ENCODE measurements at places on chromosomes 2 and 18.

GRCh38 chr2:58449286-58450010, 208.3 kb upstream of the FANCL start:
- DNase-seq: no peak

DNA sequence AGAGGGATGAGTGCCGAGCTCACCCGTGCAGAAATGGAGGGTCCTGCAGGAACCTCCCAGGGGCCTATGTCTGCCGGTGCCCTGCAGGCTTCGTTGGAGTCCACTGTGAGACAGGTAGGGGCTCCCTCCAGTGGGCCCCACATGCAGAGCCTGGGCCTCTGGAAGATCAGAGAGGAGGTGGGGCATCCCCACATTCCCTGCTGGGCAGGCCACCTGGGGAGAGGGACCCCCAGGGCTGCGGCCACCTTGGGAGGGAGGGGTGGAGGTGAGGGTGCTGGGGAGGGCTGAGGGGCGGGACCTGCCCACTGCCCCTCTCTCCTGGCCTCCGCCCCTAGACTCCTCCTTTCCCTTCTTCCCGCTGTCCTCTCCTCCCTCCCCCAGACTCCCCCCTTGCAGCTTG, 38.5 kb downstream of the MTERF4 start:
- DNase-seq: peak; percentile 12

DNA sequence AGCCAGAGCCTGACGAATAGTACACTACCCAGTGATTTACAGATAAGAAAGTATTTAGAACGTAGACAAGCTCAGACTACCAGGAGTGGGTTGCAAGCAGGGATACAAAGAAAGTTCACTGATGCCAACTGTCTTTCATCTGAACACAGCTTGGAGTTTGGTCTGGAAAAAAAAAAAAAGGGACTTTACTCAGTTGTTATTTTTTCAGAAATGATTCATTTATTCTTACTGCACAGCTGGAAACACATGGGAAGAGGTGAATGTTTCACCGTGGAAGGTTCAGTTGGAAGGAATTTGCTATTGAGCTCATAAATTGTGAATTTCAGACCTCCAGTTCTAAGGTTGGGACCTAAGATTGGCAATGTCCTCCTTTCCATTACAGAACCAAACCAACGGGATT, 259.7 kb downstream of the ETAA1 start:
- no peak for DNase-seq

DNA sequence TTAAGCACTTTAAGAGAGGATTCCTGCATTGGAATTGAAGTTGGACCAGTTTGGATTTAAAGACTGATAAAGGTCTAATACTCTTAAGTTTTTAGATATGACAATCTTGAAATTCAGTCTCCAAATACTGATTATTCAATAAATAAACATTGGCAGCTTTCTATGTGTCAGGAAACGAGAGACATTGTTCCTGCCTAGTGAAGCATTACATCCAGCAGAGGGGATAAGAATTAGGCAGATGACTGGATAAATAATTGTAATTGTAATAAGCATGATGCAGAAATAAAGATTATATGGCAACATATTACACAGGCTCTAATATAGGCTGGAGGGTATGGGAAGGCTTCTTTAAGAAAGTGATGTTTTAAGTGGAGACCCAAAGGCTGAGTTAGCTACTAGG, 226.5 kb upstream of the MMADHC start:
- no peak for DNase-seq

DNA sequence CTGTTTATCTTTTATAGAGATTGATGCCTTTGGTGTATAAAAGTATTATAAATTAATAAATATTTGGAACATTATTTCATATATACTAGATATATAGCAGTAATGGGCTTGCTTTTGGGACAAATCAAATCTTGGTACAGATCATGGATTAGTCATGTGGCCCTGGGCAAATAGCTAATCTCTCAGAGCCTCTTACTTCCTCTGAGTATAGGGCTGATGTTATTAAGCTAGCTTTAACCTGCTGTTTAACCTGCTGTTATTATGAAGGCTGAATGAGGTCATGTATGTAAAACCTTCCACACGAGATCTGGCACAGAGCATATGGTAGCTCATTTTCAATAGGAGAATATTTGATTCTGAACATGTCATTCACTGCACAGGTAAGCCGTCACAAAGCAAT, 5.7 kb downstream of the ITGB6 start:
- DNase-seq: no peak

DNA sequence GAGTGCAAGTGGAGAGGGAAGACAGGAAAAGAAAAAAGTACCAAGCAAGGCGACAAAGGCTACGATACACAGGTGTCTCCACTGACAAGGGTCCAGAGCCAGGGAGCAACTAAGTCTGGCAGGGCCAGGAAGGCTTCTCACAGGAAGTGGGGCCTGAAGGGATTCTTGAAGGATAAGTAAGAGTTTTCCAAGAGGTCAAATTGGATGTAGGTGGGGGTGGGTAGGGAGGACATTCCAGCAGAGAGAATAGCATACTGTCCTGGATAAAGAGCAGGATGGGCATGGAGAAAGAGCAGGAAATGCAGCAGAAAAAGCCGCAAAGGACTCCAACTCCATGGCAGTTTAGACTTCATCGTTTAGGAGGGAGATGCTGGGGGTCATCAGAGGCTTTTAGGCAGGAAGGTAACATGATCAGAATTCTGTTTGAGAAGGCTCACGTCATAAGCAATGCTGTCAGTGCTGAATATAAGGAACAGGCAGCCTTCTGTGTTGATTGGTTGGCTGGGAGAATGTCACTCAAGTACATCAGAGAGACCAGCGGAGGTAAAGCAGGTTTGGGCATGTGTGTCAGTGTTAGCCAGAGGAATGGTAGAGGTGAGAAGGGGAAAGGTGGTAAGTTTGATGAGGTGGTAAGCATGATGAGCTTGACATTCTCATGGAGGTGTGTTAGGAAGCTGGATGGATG, 35.1 kb downstream of the ARHGAP25 start:
- DNase-seq: peak; percentile 29

DNA sequence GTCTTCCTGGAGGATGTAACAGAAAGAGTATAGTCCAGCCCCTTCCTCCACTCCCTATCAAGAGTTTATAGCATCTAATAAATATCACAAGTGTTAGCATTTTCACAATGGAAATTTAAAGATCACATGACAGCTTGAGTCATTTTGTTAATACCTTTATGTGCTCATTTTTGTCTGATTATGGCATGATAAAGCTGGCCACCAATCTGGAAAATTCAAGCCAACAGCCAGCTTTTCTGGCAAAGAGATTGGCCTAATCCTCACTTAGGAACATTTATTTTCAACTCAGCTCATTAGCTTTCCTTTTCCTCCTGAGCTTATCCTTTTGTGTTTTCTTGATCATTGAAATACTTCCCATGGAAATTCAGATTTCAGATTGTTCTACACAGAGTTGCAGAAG, 262.9 kb upstream of the RBMS1 start:
- DNase-seq: no peak

GRCh38 chr2:114436329-114436728, 6.1 kb upstream of the DPP10 start:
- DNase-seq: no peak

DNA sequence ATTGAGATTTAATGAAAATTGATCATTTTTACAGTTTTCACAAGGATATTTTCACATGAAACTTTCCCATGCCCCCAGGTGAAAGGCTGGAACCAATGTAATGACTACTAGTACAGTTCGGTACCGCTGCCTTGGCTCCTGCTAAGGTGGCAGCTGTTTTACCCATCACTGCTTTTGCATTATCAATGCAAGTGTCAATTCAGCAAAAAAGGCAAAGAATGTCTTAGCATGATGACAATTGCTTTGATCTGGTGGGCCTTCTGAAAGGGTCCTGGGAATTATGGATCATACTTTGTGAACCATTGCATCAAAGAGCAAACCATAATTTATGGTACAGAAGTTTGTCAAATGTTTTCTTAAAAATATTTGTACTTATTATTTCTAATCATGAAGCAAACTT, 107.2 kb downstream of the KYNU start:
- no peak for DNase-seq

DNA sequence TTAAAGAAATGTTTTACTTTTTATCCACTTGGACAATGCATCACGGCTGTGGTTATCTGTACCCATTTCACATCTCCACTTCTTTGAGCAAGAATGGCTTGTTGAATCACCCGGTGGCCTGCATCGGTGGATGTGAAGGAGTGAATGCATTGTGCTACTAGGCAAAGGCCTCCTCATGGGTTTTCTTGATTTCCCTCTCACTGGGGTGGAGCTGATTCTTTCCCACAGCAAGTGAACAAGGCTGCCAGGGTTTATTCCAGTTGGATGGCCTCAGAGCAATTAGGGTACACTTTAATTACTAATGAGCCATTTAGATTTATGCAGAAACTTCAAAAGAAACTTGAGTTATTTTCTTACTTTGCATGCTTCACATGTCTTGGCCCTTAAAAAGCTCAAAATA, 387.1 kb downstream of the RND3 start:
- no peak for DNase-seq

DNA sequence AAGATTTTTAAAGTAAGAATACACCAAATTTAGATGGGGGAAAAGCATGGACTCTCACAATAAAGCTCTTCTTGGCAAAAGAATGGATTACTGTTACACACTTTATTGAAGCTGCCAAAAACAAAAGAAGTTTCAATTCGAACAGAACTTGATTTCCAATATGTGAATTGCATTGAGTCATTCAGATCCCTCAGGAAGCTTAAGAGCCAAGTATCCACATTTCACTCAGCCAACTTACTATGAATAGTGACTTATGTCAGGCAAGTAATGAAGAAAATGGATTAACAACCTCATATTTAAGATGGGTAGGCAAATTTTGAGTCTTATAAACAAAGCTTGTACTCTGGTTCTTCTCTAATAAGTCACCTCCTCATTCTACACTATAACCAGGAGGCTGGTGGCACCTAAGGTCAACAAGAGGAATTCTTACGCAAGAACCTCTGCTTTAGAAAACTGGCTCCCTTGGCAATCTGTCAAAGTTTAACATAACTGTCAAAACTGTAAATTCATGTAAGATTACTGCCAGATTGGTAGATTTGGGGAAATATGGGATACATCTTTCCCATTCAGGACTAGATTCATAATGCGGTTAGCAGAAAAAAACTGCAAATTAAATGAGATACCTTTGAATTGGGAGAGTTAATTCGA, 6.0 kb downstream of the HADHA start:
- no peak for DNase-seq

DNA sequence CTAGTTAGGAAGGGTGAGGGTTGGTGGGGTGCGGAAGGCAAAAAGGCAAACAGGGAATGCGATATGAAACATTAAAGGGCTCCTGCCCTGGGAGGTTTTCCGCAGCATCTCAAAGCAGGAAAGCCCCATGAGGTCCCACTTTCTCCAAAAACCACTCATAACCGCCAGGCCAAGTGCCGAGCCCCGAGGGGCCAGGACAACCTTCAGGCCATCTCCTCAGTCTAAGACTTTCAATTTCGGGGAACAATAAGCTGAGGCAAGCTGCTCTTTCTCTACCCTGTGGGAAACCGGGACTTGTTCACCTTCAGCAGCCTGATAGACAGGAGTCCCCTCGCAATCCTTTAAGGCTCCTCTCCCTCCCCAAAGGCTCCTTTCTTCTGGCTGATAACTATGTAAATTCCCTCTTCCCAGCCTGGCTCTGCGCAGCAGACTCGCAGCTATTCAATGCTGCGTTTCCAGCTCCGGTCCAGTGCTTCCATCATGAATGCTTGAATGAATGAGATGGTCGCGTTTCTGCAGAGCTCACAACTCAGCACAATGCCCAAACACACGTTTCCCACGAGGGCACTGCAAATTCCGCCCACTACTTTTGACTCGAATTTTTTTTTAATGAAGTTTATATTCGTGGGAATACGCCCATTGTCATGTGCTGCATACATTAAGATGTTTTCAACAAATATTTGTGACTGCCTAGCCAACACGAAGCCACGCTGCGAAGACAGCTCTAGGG, 1.4 kb downstream of the LAMA1 start:
- DNase-seq: peak; percentile 58

GRCh38 chr2:144522176-144522896, 2.4 kb upstream of the ZEB2 start:
- no peak for DNase-seq

DNA sequence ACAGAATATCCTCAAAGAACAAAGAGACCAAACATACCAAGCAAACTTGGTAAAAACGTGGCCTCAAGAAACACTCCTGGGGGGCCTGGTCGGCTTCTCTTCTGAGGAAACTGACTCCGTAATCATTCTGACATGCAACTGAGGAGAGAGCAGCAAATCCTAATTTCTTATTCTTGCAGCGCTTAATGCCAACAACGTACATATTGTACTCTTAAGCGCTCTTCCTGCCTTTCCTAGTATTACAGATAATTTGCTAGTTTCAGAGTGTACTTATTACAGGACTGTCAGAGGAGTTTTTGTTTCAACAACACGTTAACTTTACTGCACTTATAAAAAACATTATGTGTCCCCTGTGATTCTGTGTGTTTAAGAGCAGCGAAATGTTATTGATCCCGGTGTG, 64.9 kb downstream of the ZNF521 start:
- DNase-seq: no peak

- no peak for DNase-seq
These were observed 91.1 kb downstream of the RBMS1 start for GRCh38 chr2:160402501-160402900.

DNA sequence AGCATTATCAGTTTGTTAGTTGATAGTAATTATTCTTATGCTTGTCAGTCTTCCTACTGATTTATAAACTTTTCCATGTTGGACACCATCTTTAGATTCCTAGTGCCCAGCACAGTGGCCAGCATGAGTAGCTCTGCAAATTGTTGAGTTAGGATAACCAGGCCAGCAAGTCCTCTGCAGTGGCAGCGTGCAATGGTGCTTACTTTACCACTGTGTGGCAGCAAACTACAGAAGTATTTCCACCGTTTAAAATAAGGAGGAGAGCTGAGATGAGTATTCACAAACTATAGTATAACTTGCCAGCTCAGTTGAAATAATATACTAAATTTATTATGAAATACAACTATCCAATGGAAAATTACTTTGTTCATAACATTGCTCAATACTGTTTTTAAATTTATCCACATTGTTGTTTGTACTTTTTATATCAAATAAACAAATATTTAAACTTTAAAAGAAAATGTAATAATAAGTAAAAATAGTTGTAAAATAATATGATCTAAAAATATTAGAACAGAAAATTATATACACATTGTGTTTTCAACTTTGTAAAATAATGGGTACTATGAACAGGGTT, 9.3 kb upstream of the THADA start:
- DNase-seq: no peak

- DNase-seq: peak; percentile 55
These were observed at the start of gene FTCDNL1 for GRCh38 chr2:199850718-199851500. Gene FTCDNL1, minus strand, starts transcription at chr2:199851192. Its CDS starts 2,230 bp downstream, at chr2:199848962.

DNA sequence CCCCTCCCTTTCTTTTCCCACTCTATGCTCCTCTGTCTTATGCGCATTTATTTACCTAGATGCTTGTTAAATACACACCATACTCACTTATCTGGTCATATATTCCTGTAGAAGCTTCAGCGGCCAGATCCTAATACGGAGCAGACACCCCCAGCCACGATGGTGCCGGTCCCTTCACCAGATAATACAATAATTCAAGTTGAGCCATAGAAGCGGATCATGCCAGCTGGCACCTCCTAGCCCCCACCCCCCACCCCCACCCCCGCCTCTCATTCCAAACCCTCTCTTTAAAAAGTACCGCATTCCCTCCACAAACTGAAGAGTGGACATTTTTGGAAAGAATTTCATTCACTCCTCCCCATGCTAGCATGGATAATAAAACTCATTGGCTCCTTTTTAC, 95.2 kb downstream of the BIN1 start:
- DNase-seq: no peak
